GF-D8 (cell line): ENCODE measurements at places on chromosomes 6 and 20.

DNA sequence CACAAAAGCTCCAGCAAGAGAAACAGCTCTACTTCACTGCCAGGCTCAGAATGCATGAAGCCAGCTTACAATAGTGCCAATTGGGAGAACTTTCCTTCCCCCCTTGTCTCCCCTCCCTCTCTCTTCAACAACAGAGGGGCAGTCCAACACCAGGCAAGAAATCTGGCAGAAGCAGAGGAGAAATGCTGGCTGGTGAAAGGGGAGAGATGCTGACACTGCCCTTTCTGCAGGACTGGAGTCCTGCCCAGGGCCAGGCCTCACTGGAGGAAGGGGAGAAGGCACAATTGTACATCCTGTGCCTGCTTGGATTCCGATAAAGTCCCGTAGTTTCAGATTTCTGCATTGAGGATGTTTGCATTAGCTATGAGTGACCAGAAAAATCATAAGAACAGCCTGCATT lies 148.6 kb downstream of the LRRC1 start:
- no peak for DNase-seq

- no peak for DNase-seq
Observed at GRCh38 chr6:18823782-18824386, 436.7 kb downstream of the RNF144B start.

DNA sequence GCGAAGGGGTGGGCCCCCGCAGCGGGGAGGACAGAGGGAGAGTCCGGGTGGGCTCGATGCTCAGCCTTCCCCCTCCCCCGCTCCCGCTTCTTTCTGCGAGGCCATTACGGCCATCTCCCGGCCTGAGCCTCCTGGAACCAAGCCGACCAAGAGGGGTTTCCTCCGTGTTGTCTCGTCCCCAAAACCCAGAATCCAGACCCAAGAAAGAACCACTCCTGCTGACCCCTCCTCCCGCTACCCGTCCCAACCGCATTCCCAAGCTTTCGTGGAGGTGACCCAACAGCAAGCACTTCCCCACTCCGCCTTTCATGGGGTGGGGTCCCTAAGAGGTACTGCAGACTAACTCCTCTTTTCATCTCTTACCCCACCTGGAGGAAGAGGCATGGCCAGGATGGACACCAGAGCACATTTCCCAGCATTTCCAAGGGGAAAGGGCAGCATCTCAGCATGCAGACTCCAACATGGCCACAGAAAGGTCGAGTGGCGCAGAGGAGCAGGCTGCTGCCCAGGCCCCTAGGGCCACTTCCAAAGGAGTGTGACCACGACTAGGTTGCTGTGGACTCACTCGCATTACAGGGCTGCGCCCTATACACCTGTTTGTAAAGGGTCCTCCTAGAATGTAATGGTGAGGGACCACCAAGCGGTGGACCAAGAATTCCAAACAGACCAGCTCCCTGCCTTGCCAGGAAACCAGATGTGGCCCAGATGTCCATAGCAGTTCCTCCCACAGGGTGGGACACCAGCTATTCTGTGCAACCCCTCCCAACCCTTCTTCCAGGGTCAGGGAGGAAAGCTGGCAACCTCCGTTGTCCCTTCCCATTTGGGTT lies 53.4 kb downstream of the MRPL14 start:
- no peak for DNase-seq

DNA sequence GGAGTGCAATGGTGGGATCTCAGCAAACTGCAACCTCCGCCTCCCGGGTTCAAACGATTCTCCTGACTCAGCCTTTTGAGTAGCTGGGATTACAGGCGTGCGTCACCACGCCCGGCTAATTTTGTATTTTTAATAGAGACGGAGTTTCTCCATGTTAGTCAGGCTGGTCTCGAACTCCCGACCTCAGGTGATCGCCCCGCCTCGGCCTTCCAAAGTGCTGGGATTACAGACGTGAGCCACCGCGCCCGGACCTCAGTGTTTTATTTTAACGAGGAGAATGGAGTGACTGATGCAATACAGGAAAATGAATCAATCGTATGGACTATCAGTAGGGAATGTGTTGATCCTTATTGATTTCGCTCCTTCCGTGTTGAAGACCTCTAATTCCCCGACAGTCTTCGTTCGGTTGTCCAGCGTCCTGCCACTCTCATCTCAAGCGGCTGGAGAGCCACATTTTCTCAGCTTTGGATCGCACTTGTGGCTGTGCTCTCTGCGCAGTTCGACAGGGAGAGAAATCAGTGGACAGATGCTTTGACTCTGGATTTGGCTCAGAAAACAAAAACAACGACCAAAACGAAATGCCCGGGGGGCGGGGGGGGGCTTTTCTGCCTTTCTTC lies 166.2 kb downstream of the TRIM27 start:
- DNase-seq: no peak

GRCh38 chr6:162271922-162272321 lies 455.6 kb downstream of the PRKN start:
- no peak for DNase-seq

- DNase-seq: no peak
Observed at GRCh38 chr20:38729767-38730166, 5.5 kb downstream of the SLC32A1 start.

- no peak for DNase-seq
Observed at GRCh38 chr20:61801857-61802442, 263.7 kb downstream of the TAF4 start.

DNA sequence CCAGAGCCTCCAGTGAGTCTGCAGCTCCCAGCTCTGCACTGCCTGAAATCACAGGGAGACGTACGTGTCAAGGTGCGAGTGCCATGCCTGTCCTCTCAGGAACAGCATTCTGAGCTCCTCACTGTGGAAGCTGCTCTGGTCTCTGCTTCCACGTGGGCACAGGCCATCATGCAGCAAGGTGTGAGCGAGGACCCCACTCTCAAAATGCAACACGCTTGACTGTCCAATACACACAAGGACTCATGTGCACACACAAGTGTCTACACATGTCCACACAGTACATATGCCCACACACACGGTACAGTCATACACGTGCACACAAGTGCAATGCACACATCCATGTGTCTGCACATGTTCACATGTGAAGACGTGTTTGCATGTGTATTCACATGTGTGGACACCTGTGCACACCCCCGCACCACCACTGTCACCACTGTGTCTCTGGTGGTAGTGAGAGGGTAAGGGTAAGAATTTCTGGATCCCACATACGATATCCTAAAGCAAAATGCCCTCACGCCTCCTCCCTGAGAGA lies 260.5 kb downstream of the DLL1 start:
- DNase-seq: no peak

DNA sequence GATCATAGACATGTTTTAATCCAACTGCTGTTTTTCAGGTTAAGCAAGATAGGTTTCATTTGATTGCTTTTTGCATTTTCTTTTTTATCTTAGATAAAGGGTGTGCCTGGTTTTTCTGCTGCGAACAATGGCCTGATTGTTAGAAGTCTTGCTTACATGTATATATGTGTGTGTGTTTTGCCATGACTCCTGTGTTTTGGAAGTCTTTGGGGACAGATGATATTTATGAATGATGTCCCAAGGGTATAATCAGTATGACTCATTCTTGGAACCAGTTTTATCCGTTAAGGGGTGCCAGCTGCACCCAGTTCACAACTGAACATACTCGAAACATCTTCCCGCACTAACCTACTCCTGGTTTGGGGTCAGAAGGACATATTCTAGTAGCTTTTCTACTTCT lies 230.1 kb upstream of the SUPT3H start:
- no peak for DNase-seq

DNA sequence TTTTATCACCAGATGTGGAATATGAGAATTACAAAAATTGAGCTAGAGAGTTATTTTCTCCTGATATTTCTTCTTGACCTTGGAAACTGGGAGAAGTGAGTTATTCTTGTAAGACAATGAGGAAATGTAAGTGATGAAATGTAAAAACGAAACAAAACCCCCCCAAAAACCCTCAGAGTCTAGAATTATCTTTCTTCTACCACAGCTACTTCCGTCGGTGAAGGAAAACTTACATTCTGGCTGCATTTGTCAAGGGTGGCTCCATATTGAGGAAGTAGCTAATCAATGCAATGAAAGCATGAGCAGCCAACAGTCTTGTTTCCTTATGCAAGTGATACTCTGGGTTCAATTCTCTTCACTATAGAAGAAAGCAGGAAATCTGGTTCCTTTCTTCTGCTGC lies 661.7 kb upstream of the CITED2 start:
- no peak for DNase-seq

DNA sequence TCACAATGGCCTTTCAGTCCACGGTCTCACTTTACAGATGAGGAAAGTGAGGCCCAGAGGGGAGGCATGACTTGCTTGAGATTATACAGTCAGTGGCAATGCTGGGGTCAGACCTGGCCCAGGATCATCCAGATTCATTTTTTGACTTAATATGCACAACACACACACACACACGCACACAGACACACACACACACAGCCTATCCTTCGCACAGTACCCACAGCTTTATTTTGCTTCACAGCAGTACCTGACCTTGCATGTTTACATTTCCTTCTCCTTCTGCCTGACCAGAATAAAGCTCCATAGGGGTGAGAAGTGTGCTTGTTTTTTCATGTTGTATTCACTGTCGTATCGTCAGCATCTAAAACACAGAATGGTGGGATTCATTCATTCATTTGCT lies 79.8 kb downstream of the VEGFA start:
- DNase-seq: no peak

DNA sequence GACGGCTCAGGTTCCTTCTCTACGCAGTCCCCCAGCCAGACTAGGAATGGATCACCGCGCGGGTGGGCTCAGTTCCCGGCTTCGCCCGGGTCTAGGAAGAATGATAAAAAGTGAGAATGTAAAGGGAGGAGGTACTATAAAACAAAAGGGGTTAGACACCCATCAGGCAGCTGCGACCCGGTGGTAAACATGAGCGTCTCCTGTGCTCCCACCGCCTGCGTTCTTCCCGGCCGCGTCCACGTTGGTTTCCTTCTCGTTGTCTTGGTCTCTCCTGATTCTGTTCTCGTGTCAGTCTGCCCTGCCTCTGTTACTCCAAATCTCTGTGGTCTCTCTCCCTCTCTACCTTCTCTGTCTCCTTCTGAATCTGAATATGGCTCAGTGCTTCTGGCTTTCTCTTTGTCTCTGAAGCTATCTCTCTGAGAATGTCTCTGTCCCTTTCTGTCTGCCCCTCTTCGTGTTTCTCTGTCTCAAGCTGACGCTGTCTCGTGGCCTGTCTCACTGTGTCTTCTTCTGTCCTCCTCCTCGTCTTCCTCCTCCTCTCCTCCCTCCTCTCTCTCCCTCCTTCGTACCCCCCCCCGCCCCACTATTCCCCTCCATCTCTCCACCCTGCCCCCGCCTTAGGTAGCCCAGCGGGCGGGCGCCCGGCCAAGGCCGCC lies 41.6 kb upstream of the FOXP4 start:
- DNase-seq: no peak

- no peak for DNase-seq
Observed at GRCh38 chr6:1809291-1809988, 199.7 kb downstream of the FOXC1 start.

- no peak for DNase-seq
Observed at GRCh38 chr6:56807326-56807988, 147.4 kb upstream of the BEND6 start.

- no peak for DNase-seq
Observed at GRCh38 chr6:148866657-148867268, 119.9 kb downstream of the UST start.

DNA sequence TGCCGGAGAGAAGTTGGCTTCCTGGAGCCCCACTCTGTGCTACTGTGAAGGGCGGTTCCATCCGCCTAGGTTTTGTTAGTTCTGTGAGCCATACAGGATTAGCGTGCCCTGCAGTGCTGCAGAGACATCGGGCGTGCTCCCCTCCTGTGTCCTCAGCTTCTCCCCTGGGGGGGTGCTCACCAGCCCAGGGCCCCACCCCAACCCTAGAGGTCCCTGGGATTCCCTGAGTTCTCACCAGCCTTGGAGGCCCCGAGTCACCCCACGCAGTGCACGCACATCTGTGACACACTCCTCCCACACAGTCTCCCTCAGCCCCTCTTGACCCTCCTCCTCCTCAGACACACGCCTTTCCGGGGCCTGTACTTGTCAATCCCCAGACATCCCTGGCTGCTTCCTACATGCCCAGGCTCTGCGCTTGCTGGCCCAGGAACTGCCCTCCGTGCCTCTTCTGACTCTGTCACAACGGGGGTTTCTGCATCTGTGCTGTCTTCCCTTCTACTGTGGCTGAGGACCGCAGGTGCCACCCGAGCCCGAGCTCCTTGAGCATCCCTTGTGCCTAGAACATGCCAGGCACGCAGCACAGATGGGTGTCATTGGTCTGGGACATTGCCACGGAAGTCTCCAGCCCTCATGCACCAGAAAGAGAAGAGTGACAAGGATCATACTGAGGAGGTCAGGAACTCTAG lies 123.2 kb upstream of the RPS6KA2 start:
- DNase-seq: no peak

GRCh38 chr20:17549131-17549530 lies 18.0 kb upstream of the BFSP1 start:
- no peak for DNase-seq

DNA sequence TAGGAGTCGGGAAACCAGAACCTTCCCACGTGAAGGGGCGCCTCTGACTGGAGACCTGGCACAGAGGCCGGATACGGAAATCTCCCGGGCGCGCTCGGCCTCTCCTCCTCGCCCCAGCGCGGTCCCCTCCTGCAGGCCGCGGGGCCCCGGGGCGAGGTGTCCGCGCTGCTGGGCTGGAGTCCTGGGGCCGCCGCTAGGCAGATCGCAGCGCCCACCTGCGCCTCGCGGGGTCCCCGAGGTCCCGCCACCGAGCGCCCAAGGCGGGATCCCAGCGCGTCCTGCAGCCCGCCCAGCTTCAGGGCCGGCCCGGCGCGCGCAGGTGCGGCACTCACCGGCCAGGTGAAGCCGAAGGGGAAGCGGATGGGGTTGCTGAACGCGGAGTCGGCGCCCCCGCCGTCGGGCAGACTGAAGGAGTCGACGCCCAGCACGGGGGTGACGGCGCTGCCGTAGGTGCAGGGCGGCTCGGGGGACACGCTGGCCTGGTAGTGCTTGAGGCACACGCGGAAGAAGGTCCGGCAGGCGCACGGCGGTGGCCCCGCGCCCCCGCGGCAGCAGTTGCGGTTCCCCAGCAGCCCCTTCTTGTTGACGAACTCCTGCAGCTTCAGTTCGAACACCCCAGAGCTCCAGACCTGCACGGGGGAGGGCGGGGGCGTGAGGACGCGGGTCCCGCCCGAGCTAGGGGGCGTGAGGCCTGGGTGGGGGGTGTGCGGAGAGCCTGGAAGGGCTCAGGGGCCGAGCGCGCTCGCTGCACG lies 1.5 kb downstream of the DLL1 start:
- DNase-seq: no peak

- DNase-seq: no peak
Observed at GRCh38 chr6:163291622-163292021, 122.9 kb upstream of the QKI start.

GRCh38 chr20:24795436-24795835 lies 153.6 kb upstream of the CST7 start:
- DNase-seq: no peak

- DNase-seq: no peak
Observed at GRCh38 chr6:111714416-111715270, 109.0 kb upstream of the TRAF3IP2 start.

- DNase-seq: no peak
Observed at GRCh38 chr6:8578006-8578405, 142.7 kb upstream of the SLC35B3 start.

GRCh38 chr20:50366270-50367103 lies 143.7 kb upstream of the PTPN1 start:
- DNase-seq: peak; percentile 41
